ENCODE measurements at places on chromosomes 12 and 14.

- no peak for DNase-seq
Measured at GRCh38 chr12:51891843-51892242, 3.9 kb downstream of the ANKRD33 start.

GRCh38 chr14:83632375-83632774, 1897.6 kb upstream of the FLRT2 start:
- no peak for DNase-seq

DNA sequence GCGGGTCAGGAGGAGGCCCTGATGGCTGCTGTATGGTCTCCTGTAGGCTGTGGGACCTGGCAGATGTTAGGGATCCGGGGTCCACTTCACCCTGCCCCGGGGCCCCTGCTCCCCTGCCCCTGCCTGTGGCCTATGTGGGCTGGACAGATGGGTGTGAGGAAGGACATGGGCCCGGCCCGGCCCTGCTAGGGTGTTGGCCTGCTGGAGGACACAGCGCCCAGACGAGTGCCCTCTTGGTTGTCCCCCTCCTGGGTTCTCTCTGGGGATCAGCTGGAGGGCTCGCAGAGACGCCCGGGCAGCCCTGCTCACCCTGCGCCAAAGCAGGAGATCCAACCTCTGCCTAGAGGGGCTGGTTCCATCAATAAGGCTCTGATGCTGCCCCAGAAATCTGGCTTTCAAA, 36.2 kb downstream of the BEGAIN start:
- no peak for DNase-seq

DNA sequence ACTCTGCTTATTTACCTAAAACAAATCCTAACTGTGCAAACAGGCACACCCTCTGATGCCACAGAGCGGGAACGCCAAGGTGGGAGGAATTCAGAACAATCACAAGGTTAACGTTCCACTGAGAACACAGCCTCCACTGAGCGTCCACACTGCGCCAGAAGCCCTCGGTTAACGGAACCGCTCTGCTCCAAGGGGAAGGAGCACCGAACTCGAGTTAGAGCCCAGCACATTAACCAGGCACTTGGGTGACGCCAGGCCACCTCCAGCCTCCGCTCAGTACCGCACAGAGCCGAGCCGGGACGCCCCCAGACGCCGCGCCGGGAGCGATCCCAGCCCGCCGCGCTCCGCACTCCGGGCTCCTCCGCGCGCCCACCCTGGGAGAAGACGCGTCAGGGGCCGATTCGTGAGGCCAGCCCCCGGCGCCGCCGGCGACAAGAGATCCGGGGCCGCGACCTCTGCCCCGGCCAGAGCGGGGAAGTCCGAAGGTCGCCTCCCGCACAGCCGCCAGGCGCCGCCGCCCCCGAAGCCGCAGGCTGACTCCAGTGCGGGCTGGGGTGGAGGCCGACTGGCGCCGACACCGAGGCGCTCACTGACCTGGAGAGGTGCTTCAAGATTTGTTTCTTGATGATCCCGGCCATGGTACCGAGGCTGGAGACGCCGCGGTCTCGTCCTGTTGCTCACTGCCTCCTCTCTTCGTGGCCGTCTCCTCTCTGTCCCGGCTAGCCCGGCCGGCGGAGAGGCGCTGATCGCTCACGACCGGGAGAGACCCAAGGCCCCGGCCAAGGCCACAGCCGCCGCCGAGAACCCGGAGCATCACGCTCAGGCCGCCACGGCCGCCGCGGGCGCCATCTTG, 450 bp downstream of the BLTP3B start:
- peak; percentile 45 for DNase-seq

DNA sequence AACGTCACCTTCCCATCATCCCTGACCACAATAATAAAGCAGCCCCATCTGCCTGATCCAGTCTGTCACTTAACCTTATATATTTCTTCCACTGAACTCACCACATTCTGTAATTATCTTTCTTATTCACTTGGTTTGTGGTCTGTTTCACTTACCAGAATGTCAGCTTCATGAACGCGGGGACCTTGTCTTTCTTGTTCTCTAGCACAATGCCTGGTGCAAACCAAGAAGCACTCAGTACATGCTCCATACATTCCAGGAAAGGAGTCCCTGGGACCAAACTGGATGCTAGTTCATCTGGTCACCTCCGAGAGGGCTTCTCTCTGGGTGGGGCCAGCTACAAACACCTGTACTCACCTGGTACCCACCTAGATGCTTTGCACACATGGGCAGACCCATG, 17.4 kb upstream of the ANKRD33 start:
- no peak for DNase-seq

DNA sequence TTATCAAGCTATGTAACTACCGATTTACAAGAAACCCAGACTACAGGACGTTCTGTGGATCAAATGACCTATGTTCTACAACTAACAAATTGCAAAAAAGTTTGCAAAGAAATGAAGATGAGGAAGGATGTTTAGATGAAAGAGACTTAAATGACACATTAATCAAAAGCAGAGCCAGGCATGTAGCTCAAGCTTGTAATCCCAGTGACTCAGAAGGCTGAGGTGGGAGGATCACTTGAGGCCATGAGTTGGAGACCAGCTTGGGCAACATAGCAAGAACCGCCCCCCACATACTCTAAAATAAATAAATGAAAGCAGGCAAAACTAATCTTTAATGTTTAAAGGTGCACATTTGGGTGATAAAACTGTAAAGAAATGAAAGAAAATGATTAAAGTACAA, 331.9 kb downstream of the BTG1 start:
- DNase-seq: no peak

DNA sequence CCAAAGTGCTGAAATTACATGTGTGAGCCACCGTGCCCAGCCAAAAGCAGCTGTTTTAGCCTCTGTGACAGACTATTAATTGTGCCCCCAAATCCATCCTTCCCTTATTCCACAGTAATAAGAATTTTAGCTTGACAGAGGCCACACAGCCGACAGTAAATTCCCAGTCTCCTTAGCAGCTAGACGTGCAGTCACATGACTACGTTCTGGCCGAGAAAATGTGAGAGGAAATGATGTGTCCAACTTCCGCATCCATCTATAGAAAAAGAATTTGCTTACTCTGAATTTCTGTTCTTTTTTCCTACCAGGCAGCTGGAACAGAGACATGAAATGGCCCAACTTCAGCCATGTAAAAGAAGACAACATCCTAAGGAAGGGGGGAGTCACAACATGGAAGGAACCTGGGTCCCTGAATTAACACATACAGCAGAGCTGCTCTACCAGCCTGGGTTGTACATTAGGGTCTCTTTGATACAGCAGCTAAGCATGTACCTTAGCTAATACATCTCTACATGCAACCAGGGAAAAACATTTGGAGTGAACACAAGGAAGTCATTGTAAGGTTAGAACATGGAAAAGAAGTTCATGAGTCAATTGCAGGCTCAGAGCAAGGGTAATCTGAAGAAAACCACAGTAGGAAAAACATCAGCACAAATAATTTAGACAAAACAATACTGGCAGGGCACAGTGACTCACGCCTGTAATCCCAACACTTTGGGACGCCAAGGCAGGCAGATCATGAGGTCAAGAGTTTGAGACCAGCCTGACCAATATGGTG, 35.5 kb downstream of the CIT start:
- DNase-seq: no peak

- DNase-seq: no peak
Measured at GRCh38 chr12:55780685-55781084, 36.8 kb downstream of the SARNP start.
